Gastroesophageal sphincter (tissue), 4 donors: ENCODE measurements at places on chromosomes 5 and 9.
A peak's percentile ranks its signal among the peaks of the same experiment; 100 is the strongest.

- ATAC-seq: no peak
Observed at GRCh38 chr5:72280581-72281069, 39.4 kb downstream of the MRPS27 start.

- no peak for ATAC-seq
Observed at GRCh38 chr9:70012569-70012968, 31.1 kb upstream of the MAMDC2 start.

GRCh38 chr5:143499480-143500114 lies 96.1 kb upstream of the NR3C1 start:
- ATAC-seq: no peak

DNA sequence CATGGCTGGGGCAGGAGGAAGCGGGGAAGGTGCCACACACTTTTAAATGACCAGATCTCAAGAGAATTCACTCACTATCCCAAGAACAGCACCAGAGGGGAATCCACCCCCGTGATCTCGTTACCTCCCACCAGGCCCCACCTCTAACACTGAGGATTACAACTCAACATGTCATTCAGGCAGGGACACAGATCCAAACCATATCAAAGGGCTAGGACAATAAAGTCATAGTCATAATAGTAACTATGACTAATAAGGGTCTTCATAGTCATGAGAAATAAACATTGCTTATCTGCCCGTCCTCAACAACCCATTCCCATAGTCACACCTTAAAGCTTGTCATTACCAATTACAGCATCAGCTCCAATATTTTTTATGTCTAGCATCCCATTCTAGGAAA lies 65.3 kb upstream of the SMC2 start:
- no peak for ATAC-seq

GRCh38 chr9:114002271-114002985 lies 75.7 kb downstream of the AMBP start:
- no peak for ATAC-seq

- no peak for ATAC-seq
Observed at GRCh38 chr9:3032898-3033297, 189.0 kb upstream of the PUM3 start.

GRCh38 chr5:177194268-177194667 lies 60.7 kb downstream of the NSD1 start:
- peak; percentile 78 for ATAC-seq

DNA sequence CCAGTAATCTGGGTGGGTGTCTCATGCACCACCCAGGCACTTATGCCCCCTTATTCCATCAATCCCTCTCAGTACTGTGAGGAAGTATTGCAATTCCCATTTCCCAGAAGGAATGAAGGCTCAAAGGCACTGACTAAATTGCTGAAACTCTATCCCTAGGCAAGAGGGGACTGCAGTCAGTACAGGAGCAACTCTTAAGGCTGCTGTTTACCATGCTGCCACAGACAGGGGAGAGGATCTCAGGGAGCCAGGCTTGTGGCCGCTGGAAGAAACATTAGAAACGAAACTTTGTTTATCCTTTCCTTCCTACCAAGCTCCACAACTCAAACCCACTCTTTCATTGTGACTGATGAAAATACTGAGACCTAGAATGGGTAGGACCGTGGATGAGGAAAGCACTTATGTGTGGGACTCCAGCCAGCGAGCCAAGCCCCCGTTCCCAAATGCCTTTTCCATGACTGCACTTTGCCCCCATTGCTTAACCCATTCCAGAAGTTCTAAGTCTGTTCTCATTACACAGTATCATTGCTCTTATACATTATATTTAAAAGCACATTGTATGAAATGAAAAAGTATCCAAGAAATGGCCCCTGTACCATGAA lies 54.3 kb downstream of the TLE1 start:
- ATAC-seq: no peak

DNA sequence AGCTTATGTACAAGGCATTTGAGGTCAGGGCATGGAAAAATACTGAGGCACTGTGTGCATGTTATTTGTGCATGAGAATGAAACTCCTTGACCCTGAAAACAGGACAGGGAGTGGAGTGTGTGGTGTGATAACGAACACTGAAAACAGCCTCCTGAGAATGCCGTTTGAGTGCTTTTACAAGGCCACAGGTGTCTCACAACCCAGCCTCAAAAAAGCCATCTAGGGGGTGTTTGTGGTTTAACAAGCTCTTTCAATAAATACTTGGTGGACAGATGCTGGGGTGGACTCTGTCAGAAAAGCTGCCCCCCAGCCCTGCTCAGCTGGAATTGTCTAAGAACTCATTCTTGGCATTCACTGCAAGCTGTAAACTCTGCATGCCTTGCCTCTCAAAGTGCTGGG lies 94.0 kb upstream of the SLC25A48 start:
- no peak for ATAC-seq

GRCh38 chr9:86682240-86682639 lies 265.1 kb downstream of the GAS1 start:
- ATAC-seq: no peak

- no peak for ATAC-seq
Observed at GRCh38 chr9:450057-450456, 235.4 kb downstream of the DOCK8 start.

DNA sequence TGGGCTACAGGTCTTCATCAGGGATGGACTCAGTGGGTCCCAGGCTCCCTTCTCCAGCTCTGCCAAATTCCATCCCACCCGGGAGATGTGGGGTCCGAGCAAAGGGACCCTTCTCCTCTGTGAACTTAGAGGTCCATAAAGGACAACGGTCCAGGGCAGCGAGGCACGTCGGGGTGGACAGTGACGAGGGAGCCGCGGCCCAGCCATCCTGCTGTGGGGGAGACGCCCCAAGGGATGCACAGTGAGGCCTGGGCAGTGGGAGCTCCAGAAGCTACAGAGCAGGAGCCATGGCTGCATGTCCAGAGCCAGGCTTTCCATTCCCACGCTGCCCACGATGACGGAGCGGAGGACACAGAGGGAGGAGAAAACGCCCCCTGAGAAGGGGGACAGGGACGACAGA lies 107.5 kb upstream of the PPP1R26 start:
- ATAC-seq: no peak
